ENCODE measurements at places on chromosomes 6 and 20.

GRCh38 chr6:7238526-7238899 lies 74.5 kb downstream of the SSR1 start:
- DNase-seq: no peak

DNA sequence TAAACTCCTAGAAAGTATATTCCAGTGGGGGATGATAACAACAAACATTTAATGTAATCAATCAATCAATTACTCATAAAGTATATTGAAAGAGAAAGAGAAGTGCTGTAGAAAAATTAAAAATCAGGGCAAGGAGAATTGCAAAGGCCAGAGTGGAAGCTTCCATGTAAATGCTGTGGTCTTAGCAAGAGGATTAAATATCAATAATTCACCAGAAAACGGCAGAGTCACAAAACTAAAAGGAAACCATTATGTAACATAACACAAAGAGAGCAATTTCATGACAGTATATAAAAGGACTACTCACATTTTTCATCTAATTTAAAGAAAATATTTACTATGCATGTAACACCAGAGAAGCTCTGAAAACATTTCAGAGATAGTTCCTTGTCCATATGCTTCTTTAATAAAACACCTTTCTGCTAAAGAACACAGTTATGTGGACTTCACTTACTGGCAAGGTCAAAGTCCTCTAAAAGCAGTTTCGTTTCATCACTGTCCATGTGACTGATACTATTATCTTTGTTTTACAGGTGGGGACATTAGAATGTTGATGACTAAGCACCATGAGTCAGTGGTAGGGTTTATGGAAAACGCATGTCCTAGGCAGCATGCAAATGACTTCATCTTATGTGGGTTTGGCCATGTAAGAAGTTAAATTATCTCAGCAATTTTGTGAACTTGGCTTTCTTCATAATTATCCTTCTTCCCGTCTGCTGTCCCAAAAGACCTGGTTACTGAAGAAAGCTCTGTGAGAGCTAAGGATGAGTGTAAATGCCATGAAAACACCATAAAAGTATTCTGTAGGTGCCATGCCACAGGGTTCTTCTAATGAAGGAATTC lies 185.8 kb upstream of the TENT5A start:
- peak; percentile 14 for DNase-seq

DNA sequence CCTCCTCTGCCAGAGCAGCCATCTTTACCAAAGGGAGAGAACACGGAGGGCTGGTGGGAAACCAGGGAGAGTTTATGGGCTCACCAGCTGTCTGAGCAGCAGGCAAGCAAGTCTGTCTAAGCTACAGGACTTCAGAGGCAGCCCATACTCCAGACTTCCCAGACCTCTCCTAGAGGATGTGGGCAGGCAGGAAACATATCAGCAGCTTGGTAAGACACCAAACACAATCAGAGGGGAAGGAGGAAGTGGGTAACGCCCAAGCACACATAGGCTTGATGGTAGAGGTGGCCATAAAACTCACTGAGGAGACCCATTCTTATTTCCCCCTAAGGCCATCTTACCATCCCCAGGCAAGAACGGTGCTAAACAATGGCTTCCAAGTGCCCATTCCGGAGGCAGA lies 143.1 kb upstream of the ARID1B start:
- peak; percentile 2 for DNase-seq

DNA sequence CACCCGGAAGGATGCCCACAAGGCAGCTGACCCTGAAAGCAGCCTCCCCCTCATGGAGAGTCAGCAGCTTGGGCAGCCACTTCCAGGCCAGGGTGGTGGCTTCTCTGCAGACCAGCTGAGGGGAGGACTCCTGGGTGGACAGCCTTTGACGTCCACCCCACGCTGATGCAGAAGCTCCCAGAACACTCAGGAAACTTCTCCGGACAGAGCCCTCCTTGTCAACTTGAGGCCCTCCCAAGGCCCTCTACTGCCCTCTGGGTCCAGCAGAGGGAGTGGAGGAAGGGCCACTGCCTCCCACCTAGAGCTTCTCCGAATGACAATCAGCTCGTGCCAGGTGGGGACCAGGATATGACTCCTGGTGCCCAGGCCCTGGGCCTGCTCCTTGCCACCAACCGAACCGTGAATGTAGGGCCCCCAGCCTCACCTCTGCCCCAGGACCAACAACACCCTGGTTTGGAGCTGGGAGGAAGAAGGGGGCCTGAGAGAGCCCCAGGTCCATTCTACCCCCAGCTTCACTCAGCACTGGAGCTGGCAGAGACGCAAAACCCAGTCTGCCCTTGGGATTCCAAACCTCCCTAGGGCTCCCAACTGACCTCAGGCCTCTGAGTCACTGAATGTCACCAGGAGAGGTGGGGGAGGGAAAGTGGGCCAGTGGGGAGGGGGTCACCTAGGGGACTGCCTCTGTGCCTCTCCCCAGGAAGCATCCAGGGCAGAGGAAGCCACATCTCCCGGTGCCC lies 10.9 kb upstream of the SLC22A7 start:
- no peak for DNase-seq

- no peak for DNase-seq
Measured at GRCh38 chr20:25160467-25160866, 35.0 kb upstream of the ENTPD6 start.

DNA sequence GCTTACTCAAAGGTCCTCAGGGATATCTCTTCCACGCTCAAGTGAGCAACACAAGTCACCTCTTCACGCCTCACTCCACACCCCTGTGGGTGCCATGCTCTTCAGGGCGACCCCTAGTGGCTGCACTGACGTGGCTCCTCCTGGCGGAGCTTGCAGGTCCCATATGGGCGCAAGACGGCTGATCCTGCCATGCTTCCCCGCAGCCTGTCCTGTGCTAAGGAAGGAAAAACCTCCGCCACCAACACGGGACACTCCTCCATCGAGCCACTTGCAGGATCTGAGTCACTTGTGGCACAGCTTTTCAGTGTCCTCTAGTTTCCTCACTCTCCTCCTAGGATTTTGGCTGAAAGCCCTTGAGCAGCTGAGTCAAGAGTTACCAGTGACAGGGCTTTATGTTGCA lies 90.7 kb downstream of the KHDC1L start:
- DNase-seq: no peak

GRCh38 chr6:157774153-157775135 lies 48.6 kb upstream of the SNX9 start:
- DNase-seq: no peak

DNA sequence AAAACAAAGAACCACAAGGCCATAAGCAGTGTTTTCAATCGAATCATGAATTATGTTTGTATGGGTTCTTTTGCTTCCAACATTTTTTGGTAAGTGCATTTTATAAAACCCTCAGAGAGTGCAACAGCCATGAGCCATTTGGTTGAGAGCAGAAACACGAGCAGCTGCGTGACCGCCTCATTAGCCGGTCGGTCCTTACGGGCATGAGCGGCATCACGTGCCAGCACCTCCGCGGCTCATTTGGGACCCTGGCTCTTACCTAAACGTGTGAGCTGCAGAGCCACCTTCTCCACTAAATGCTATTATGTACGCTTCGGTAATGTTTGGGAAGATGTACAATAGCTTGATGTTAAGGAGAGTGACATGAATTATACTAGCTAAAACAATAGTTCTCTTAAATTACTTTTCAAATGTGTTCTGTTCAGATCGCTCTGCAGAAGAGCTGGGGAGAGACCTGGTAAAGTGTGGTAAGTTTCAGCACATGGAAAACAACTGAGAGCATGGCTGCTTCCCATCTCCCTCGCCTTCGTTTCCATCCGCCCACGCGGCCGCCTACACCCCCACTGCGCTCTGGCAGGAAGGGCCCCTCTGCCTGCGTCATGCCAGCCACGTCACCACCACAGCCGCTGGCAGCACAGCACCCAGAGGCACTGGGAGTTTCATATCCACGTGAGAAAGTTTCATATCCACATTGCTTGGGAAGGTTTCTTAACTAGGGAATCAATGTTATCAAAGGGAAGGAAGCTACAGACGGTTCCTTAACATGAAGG lies 23.7 kb upstream of the PDE10A start:
- DNase-seq: no peak

DNA sequence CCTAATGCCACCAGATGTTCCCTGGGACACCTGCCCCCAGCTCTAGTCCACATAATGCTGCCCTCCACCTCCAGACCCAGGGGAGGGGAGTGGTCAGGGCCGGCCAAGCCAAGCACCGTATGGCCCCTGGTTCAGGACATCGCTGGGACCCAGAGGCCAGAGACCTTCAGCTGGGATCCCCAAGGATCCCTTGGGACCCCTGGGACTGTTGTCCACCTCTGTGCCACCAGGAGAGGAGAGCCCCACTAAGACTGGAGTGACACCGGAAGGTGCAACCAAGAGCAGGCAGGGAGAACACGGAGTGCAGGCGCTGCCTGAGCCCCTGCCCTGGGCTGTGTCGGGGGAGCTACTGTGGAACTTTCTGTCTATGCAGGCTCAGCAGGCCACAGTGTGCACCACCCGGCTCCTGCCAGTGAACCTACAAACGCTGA lies 43.6 kb downstream of the CTCFL start:
- no peak for DNase-seq

DNA sequence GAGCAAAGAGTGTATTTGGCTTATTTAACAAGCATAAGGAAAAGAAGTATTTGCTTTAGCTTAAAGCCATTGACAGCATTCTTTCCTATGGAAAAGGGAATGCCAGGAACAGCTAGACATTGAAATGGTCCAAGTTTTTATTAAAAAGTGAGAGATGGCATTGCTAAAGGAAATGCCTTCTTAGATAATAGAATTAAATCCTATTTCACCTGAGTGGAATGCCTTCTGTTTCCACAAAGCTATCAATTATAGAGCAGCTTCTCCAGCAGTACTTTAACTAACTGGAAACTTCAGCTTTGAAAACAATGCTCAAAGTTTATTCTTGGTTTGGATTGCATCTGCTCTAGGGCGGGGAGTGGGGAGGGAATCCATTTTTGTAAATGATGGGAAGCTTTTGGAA lies 85.1 kb upstream of the CNKSR3 start:
- no peak for DNase-seq

DNA sequence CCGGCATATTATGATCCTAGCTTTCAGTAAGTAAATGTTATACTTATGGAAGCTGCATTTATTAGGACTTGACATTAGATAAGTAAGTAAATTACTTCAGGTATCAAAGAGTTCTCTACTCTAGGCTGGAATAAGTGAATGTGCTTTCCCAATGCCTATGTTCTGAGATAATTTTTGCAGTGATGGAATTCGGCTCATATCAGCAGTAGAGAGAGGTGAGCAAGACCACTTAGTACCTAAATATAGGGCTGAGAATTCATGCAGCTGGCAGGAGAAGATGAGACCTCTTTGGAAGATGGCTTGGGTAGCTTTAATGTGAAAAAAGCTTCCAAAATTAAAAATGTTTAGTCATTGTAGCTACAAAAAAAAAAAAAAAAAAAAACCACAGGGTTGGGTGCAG lies 13.3 kb upstream of the BEND3 start:
- no peak for DNase-seq

- DNase-seq: no peak
Measured at GRCh38 chr20:15138548-15139126, 801.2 kb upstream of the FLRT3 start.

- DNase-seq: no peak
Measured at GRCh38 chr6:112348334-112348874, 1.3 kb downstream of the RFPL4B start.

GRCh38 chr6:28258877-28259777 lies at the start of gene NKAPL:
Gene NKAPL (plus strand): TSS chr6:28259297. CDS start chr6:28259372, 75 bp downstream.
- DNase-seq: peak; percentile 91

GRCh38 chr6:31138982-31139381 lies at the start of gene PSORS1C2:
Gene PSORS1C2 (minus strand): TSS chr6:31139066. CDS start chr6:31139026, 40 bp downstream.
- no peak for DNase-seq

DNA sequence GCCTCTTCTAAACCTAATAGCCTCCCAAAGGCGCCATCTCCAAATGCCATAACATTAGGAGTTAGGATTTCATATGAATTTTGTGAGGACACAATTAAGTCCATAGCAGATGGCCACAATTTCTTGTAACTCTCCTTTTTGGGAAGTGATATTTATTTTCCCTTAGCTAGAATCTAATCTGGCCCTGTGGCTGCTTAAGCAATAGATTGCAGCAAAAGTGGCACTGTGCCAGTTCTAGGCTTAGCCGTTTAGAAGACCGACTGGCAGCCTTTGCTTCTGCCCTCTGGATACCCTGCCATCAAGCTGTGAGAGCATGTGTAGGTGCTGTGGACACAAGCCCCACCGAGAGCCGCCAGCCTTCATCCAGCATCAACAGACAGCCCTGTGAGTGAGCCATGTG lies 15.9 kb upstream of the ADGB start:
- peak; percentile 98 for DNase-seq

DNA sequence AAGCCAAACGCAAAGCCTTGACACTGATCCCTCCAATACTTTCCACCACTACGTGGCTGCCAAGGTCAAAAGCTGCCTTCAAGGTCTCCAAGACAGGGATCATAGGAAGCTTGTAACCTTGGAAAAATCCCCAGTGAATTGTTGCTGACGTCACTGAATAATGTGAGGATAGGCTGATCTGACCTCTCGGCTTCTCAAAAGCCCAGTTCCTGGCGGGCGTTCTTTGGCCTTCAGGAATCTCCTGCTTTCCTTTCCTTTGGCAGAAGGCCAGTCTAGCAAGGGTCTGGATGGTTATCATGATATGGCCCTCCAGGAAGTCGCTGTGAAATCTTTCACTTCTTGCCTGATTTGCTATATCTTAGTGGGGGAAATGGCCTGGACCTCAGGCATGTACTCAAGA lies 61.4 kb upstream of the TNFAIP3 start:
- no peak for DNase-seq

GRCh38 chr20:13012886-13013285 lies 4.1 kb downstream of the SPTLC3 start:
- DNase-seq: peak; percentile 7

DNA sequence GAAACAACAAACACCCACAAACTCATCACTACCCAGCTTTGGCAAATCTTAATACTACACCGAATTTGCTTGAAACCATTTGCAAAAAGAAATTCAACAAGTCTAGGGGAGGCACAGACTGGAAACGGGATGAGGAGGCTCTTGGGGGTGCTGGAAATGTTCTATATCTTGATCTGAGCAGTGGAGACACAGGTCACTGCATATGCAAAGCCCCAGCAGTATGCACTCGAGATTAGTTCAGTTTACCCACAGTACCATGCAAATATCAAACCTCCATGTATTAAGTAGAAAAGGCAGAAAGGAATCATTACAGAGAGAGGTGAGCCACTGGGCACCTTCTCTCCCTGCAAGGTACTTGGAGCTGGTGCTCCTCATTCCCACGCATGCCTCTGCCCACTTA lies 75.9 kb downstream of the PREX1 start:
- DNase-seq: no peak

GRCh38 chr6:81753711-81754577 lies 1.5 kb upstream of the TENT5A start:
- DNase-seq: peak; percentile 93

GRCh38 chr6:131372535-131372934 lies 200.5 kb upstream of the ARG1 start:
- DNase-seq: no peak

GRCh38 chr6:81755551-81755950 lies 3.1 kb upstream of the TENT5A start:
- DNase-seq: no peak

DNA sequence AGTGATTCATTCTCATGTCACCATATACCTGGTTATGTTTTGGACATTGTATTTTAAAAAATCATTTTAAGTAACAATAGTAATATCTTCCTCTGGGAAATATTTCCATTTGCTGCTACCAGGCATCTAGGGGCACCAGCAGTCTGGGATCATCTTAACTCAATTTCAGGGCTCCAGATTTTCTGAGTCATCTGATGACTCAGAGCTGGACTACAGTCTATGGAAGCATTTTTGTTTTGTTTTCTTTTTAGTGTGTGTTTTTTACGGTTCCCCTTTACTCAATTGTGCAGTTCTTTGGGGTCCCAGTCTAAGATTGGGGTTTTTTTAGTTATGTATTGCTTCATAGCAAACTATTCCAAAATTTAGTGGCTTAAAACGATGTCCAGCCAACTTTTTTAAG lies 5.7 kb upstream of the FKBP5 start:
- peak; percentile 34 for DNase-seq
